Right lobe of liver (tissue), 6 donors: ENCODE measurements at places on chromosomes 6 and 20.

- no peak overlapping the region for H3K27ac ChIP-seq
- no peaks in the 10 kb centered on the region for H3K4me1 ChIP-seq
- no peaks in the 10 kb centered on the region for H3K27me3 ChIP-seq
- H3K4me3 ChIP-seq, result no peak overlapping the region
- no peak for DNase-seq
Measured at GRCh38 chr20:11726026-11726425, 191.7 kb upstream of the BTBD3 start.

DNA sequence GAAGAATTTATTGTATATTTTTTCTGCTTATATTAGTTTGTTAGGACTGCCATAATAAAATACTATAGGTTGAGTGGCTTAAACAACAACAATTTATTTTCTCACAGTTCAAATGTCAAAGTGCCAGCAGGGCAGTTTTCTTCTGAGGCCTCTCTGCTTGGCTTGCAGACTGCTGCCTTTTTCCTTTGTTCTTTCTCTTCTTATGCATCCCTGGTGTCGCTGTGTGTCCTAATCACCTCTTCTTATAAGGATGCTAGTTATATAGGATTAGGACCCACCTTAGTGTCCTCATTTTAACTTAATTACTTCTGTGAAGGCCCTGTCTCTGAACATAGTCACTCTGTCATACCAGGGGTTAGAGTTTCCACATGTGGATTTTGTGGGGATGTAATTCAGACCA lies 354.4 kb downstream of the NKAIN2 start:
- H3K36me3 ChIP-seq, result no peaks in the 10 kb centered on the region
- H3K4me1 ChIP-seq, result no peaks in the 10 kb centered on the region
- H3K27me3 ChIP-seq, result no peaks in the 10 kb centered on the region
- H3K27ac ChIP-seq, result no peak overlapping the region
- H3K4me3 ChIP-seq, result no peak overlapping the region

DNA sequence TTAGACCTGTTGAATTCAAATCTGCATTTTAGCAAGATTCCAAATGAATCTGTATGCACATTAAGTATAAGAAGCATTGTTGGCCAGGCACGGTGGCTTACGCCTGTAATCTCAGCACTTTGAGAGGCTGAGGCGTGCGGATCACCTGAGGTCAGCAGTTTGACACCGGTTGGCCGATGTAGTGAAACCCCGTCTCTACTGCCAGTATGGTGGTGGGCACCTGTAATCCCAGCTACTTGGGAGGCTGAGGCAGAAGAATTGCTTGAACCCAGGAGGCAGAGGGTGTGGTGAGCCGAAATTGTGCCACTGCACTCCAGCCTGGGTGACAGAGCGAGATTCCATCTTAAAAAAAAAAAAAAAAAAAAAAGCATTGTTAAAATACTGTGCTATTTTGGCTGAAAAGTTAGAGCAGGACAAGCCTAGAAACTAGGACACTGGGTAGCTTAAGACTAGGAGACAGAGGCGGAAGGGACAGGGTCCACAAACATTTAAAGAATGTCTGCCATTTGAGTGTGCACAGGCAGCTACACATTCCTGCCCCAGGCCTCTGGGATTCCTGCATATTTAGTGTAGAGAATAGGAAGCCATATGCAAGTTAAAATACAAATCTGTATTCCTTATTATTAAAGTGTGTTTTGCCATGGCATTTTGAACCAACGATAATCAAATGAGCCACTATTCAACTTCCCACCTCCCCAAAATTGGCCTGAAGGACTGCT lies 45.1 kb upstream of the EEF1A1 start:
- no peak overlapping the region for H3K4me3 ChIP-seq
- DNase-seq, result no peak
- no peaks in the 10 kb centered on the region for H3K27me3 ChIP-seq

- H3K4me1 ChIP-seq, result no peaks in the 10 kb centered on the region
- H3K27ac ChIP-seq, result no peak overlapping the region
- H3K36me3 ChIP-seq, result no peaks in the 10 kb centered on the region
- H3K27me3 ChIP-seq, result no peaks in the 10 kb centered on the region
- DNase-seq, result no peak
- H3K4me3 ChIP-seq, result no peak overlapping the region
Measured at GRCh38 chr6:69719602-69720193, 77.1 kb downstream of the LMBRD1 start.

- H3K36me3 ChIP-seq, result no peaks in the 10 kb centered on the region
- H3K27ac ChIP-seq, result no peak overlapping the region
- no peak for DNase-seq
- no peak overlapping the region for H3K4me3 ChIP-seq
Measured at GRCh38 chr6:90714319-90714718, 127.4 kb upstream of the MAP3K7 start.

- H3K27ac ChIP-seq, result peak overlapping the region; percentile 34
- peak; percentile 99 for DNase-seq
- H3K4me1 ChIP-seq, result no peaks in the 10 kb centered on the region
- no peaks in the 10 kb centered on the region for H3K36me3 ChIP-seq
- no peak overlapping the region for H3K4me3 ChIP-seq
Measured at GRCh38 chr20:362271-363254, 15.7 kb downstream of the NRSN2 start.

DNA sequence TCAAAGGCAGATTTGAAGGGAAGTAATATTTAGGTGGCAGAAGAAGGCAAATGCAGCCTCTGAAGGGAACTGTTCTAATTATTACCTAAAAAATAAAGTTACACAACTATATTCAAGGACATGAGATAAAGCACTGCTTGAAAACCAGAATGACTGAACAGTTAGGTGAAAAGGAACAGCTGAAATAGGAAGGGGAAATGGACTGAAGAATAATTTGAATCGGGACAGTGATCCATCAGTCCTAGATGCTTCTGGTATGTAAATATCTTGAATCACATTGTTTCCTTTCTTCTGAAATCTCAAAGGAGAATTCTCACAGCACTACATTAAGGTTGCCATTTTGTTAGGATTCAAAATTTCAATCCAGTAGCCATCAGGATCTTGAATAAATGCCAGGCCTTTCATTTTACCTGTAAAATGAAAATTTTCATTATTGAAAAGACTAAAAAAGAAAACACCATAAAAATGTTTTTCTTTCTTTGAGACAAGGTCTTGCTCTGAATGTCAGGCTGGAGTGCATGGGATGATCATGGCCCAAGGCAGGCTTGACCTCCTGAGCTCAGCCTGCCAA lies 25.9 kb downstream of the GLO1 start:
- H3K4me1 ChIP-seq, result no peaks in the 10 kb centered on the region
- H3K27ac ChIP-seq, result no peak overlapping the region
- DNase-seq, result no peak
- no peaks in the 10 kb centered on the region for H3K27me3 ChIP-seq
- H3K4me3 ChIP-seq, result no peak overlapping the region
- peaks cover 4% of the 10 kb centered on the region for H3K36me3 ChIP-seq

DNA sequence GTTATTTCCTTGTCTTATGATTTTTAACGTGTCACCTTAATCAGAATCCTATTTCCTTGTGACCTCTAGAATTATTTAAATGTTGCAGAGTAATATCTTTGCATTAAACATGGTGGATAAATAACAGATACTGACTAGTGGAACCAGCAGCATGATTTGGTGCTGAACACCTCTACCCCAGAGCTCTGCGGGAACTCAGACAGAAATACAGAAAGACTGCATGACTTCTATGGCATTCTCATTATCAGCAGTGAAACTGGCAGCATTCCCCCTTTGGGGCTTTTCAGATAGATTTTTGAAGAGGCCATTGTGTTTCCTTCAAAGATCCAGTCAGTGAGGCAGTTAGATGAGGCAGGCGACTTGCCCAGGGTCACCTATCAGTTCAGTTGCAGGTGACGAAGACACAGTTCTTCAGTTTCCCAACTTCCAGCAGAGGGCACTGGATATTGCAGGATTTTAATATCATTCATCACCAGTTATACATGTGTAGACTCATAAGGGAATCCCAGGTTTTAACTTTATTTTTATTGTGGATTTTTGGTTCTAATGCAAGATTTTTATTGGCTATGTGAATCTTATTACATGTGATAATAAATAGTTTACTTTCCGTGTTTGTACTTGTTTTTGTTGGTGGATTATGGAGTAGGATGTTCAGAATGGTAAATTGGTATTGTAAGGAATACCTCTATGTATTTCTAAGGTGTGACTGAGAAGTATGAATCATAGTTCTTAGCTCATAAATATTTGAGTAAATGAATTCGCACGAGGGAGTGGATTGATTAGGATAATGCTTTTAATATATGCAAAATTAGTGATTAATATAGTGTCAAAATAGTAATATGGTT lies 81.3 kb downstream of the AFDN start:
- no peak overlapping the region for H3K4me3 ChIP-seq
- no peak for DNase-seq
- peaks cover 13% of the 10 kb centered on the region for H3K4me1 ChIP-seq
- no peak overlapping the region for H3K27ac ChIP-seq
- H3K27me3 ChIP-seq, result no peaks in the 10 kb centered on the region
- no peaks in the 10 kb centered on the region for H3K36me3 ChIP-seq

GRCh38 chr6:56555438-56555872 lies 87.2 kb downstream of the DST start:
- H3K36me3 ChIP-seq, result no peaks in the 10 kb centered on the region
- H3K4me1 ChIP-seq, result peaks cover 2% of the 10 kb centered on the region
- H3K27me3 ChIP-seq, result no peaks in the 10 kb centered on the region

DNA sequence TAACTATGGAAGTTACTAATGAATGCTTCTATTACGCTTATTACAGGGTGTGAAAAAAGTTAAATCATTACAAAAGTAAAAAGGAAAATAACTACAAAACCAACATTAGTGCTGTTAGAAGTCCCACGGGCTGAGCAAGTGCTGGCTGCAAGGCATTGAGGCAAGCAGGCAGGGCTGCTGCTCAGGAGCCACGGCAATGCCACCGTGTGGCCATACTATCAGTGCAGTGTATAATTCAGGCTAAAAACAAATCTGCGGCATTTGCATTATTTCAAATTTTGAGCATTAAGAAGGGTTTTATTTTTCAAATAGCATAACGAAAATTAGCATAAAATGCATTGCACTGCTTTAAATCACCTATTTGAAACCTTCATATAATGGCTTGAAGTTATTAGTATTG lies 17.1 kb downstream of the IFNGR1 start:
- H3K4me3 ChIP-seq, result no peak overlapping the region
- DNase-seq, result no peak
- H3K4me1 ChIP-seq, result no peaks in the 10 kb centered on the region
- H3K36me3 ChIP-seq, result peaks cover 22% of the 10 kb centered on the region

DNA sequence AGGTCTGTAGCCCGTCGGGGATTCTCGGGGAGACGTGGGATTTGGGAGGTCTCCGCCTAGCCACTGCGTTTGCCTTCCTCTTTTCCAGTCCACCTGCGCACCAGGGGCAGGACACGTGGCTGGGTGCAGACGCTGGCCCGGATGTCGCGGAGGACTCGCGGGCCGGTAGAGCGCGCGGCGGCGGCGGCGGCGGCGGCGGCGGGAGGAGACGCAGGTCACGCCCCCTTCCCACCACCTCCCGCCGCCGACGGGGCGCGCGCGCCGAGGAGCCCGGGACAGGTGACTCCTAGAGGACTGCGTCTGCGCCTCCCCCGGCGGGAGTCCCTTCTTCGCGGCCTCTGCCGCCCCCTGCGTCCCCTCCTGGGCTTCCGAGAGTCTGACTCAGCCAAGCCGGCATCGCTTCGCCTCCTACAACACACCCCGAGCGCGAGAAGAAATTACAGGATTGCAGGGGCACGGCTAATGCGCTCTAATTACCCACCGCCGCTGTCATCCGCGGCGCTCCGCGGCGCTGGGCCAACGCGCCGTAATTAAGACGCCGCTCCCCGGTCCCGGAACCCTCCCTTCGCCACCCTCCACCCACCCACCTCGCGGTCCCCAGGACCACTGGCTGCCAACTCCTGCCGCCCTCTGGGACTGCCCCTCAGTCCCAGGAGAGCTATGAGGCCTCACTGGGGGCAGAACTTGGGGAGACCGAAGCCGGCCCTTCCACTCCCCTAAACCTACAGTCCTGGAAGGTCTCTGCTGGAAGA lies 124.5 kb downstream of the MRPL14 start:
- no peak overlapping the region for H3K27ac ChIP-seq
- H3K4me1 ChIP-seq, result no peaks in the 10 kb centered on the region
- H3K36me3 ChIP-seq, result no peaks in the 10 kb centered on the region
- H3K27me3 ChIP-seq, result no peaks in the 10 kb centered on the region

DNA sequence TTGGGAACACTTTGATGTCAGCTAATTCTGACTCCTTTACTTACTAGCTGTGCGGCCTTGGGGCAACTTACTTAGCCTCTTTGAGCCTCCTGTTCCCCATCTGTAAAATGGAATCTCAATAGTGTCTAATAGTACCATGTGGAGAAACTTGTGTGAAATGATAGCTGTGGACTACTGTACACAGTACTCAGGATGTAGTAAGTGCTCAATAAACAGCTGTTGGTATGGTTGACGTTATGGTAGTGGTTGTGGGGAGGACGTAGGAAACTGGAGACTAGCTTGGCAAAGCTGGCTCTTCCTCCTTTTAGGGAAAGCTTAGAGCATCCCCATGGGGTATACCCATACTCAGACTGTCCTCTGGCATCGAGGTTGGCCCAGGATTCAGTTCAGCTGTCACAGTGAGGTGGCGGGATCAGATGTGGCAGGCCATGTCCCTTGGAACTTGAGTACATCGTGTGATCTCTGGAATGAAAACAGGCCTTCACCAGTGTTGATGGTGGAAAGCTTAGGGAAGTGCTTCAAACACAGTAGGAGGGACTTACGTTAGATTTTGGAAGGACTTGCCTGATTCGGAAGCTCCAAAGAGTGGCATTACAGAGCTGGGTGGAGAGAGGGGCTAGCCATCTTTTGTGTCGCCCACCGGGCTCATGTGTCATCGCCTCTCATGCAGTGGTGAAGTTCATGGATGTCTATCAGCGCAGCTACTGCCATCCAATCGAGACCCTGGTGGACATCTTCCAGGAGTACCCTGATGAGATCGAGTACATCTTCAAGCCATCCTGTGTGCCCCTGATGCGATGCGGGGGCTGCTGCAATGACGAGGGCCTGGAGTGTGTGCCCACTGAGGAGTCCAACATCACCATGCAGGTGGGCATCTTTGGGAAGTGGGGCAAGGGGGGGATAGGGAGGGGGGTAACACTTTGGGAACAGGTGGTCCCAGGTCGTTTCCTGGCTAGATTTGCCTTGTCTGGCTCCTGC lies 7.1 kb downstream of the VEGFA start:
- H3K4me1 ChIP-seq, result no peaks in the 10 kb centered on the region
- no peaks in the 10 kb centered on the region for H3K27me3 ChIP-seq
- peaks cover 61% of the 10 kb centered on the region for H3K36me3 ChIP-seq
- no peak overlapping the region for H3K4me3 ChIP-seq
- peak overlapping the region; percentile 94 for H3K27ac ChIP-seq
